ENCODE measurements at places on chromosomes 3 and 15.

DNA sequence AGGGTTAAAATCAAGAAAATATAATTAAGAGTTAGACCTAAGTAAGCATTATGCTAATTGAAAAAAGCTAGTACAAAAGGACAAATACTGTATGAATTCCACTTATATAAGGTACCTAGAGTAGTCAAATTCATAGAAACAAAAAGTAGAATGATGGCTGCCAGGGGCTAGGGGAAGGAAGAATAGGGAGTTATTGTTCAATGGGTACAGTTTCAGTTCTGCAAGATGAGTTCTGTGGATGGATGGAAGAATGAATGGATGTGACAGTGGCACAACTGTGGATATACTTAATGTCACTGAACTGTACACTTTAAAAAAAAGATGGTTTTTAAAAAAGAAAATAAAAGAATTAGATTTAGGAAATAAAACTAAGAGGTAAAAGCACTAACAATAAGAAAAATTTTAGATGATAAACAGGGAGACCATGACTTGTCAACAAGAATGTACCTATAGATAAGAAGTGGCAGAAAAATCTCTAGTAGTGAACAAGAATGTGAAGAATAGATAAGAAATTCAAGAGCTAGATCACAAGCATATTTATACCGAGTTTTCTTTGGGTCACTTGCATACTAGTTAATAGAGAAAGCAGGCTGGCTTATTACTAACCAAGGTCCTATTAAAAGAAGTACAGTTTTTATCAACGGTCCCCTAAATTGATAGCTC lies 5.5 kb downstream of the IFT80 start:
- DNase-seq, result no peak

DNA sequence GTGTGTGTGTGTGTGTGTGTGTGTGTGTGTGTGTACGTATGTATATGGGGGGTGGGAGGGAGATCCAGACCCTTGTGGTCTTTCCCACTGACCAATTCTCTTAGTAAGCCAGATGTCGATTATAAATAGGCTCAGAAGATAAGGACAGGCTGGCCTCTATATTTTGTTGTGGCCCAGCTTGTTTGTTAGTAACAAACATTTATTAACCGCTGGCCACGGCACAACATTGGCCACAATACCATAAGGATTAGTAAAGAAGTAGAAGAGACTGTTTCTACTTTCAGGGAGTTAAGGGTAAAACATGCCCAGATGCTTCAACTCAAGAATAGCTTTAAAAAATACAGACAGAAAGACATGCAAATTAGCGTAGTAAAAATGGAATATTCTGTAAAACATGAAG lies 58.1 kb downstream of the ABHD2 start:
- DNase-seq, result no peak

DNA sequence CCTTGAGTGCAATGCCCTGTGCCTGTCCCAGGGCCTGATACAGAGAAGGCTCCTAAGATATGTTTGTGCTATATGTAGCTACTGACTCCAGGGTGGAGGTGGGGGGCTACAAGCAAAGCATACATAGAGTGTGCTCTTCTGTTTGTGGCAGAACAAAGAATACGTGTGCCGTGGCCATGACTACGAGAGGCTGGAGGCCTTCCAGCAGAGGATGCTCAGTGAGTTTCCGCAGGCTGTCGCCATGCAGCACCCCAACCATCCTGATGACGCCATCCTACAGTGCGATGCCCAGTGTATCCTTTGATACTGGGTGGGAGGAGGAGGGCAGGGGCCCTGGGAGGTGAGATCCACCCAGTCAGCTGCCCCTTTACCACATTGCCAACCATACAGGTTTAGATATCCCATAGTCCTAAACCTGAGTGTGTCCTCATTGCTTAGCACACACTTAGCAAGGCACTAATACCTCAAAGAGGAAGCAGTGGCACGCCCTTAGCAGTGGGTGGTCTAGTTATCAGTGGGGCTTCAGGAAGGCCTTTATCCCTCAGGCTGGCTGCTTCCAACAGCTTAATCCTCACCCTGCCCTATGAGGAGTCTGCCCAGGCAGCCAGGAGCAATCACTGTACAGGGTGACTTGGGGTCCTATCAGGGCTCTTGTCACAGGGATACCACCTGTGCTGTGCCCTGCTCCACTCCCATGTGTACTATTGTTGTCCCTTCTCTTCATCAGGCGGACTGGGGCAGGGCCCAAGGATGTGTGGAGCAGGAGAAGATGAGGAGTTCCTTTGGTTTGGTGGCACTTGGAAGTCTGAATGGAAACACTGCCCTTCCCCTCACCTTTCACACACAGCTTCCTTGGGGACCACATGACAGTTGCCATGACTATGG lies 30.1 kb upstream of the MANF start:
- no peak for DNase-seq

- DNase-seq, result no peak
These were observed 56.9 kb downstream of the TJP1 start for GRCh38 chr15:29765234-29765841.

DNA sequence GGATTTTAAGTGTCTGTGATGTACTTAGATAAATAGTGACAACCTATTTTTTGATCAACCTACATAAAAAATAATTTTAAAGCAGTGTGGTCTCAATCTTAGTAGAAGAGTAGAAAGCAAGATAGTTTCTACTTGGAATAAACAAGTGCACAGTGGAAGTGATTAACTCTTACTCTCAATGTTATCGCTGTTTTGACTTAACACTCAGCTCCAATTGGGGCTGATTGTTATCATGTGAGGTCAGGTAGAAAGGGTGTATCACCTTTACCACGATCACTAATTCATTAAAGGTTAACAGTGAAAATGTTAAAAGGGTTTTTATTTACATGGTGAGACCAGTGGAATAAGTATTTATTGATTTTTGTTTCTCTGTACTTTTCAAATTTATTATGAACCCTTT lies 22.4 kb upstream of the APH1B start:
- no peak for DNase-seq

- no peak for DNase-seq
These were observed 12.4 kb downstream of the NPHP3 start for GRCh38 chr3:132709761-132710160.

DNA sequence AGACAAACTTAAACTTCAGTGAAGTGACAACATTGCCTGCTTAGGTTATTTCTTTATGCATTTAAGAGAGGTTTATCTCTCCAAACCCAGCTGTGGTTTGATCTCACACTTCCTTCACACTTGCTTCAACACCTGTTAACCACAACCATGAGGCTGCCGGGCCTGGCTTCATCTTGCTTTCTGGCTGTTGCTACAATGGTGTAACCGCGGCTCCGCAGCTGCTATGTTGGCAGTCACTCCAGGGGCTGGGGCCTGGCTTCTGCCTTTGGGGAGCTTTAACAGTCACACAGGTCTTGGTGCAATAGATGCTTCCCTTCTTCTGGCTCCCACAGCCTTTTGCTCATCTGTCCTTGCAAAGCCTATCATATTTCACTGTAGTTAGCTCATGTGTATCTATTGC lies 72.9 kb upstream of the MNS1 start:
- DNase-seq, result no peak

DNA sequence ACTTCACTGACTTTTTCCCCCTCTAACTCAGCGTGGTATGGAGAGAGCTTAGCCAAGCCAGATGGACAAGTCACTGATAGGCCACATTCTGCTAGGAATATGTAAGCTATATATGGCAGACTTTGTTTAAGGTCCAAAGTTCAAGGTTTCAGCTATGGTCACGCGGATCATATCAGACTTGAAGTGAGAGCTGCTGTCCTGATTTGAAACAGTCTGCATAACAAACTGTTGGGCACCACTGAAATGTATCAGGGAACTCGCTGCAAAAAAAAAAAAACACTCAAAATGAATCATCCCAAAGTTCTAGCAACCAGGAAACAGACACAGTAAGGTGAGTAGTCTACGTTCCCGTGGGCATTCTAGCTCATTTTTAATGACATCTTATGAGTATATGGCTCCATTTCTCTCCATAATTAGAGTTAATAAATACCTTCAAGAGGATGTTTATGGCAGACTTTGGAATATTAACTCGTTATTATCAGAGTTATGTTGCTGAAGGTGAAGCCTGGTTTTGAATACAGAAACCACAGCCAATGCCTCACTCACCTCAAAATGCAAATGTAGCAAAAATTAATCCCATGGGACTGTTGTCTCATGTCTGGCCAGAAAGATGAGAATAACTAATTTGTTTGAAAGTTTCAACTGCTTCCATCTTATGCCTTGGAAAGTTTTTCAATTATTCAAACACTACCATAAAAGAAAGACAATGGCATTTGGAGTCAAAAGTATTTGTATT lies 12.3 kb downstream of the DPH3 start:
- no peak for DNase-seq

DNA sequence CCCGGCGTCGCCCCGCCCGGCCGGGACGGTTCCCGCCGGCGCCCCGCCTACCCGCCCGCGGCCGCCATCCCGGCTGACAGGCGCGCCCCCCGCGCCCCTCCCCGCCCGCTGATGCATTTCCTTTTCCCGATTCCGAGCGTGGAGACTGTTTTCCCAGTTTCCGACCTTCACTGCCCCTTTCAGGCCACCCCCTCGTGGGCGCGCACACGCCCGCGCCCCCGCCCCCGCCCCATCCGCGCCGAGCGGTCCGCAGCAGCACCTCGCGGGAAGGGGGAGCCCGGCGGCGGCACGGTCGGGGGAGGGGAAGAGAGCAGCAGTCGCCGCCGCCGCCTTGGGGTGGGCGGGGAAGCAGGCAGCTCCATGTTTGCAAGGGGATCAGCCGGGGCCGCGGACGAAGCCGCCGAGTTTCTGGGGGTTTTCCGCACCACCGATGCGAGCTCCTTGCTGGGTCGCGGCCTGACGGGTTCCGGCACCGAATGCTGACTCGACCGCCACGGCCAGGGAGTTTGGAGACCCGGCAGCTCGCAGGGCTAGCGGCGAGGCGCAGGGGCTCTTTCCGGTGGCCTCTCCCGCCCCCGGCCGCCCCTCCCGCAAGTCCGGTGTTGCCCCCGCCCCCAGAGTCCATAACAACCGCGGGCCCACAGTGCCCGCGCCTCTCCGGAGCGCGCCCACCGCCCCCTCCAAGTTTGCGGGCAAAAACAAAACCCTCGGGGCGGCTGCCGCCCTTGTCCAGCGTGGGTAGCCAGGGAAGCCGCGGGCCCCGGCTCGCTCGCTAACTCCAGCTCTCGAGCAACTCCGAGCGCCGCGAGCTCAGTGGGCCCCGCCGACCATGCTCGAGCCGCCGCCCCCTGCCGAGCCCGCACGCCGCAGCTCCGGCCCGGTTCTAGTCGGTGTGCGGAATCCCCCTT lies 3.2 kb upstream of the SIN3A start:
- peak; percentile 48 for DNase-seq

GRCh38 chr3:171753665-171754408 lies 56.4 kb downstream of the PLD1 start:
- no peak for DNase-seq

All from K562 (cell line).